ENCODE measurements at places on chromosomes 2 and 18. TPM values are rescaled to one million over a fixed set of nuclear protein-coding genes. Genes with fewer than 3 reads are reported as not detected.

NGEF gene
- 0.13 TPM for polyA plus RNA-seq

ICA1L gene
- polyA plus RNA-seq = 1.8 TPM

ITGB6 gene
- polyA plus RNA-seq = 174 TPM

NAT8 gene
- polyA plus RNA-seq = not detected

DSC3 gene
- polyA plus RNA-seq = 103 TPM

TACR1 gene
- polyA plus RNA-seq = not detected

SERPINB11 gene
- not detected for polyA plus RNA-seq

INHBB gene
- 0.01 TPM for polyA plus RNA-seq

SIX3 gene
- polyA plus RNA-seq = not detected

CD28 gene
- polyA plus RNA-seq = not detected

FBXO36 gene
- polyA plus RNA-seq = 2.3 TPM

ANKRD30B gene
- not detected for polyA plus RNA-seq

SNED1 gene
- polyA plus RNA-seq = 0.12 TPM

KCNF1 gene
- polyA plus RNA-seq = 0.08 TPM

DPP10 gene
- polyA plus RNA-seq = not detected

FRZB gene
- not detected for polyA plus RNA-seq

PIEZO2 gene
- 0.08 TPM for polyA plus RNA-seq

EFHD1 gene
- not detected for polyA plus RNA-seq

G6PC2 gene
- polyA plus RNA-seq = not detected

IDH1 gene
- polyA plus RNA-seq = 116 TPM

RTP5 gene
- not detected for polyA plus RNA-seq

IL1A gene
- 146 TPM for polyA plus RNA-seq

RAB3GAP1 gene
- polyA plus RNA-seq = 28.4 TPM

ERFE gene
- polyA plus RNA-seq = 0.27 TPM

CXCR1 gene
- polyA plus RNA-seq = 14.5 TPM

GAL3ST2 gene
- polyA plus RNA-seq = not detected

COX7A2L gene
- polyA plus RNA-seq = 172 TPM
